ENCODE measurements at places on chromosomes 3 and 15. TPM values are rescaled to one million over a fixed set of nuclear protein-coding genes. Genes with fewer than 3 reads are reported as not detected.

The MKRN2OS gene
- not detected for total RNA-seq

The SNURF gene
- 12.3 TPM for total RNA-seq

The CCDC50 gene
- 63.5 TPM for total RNA-seq

The C3orf20 gene
- 0.13 TPM for total RNA-seq

The IRAK2 gene
- 1.1 TPM for total RNA-seq

The ONECUT1 gene
- 0.69 TPM for total RNA-seq

The CDV3 gene
- total RNA-seq = 144 TPM

The MAGI1 gene
- 33.8 TPM for total RNA-seq

The TP63 gene
- 1.0 TPM for total RNA-seq

The NMNAT3 gene
- 0.62 TPM for total RNA-seq

The PLSCR5 gene
- total RNA-seq = not detected

The CDC25A gene
- total RNA-seq = 14.8 TPM

The BOC gene
- total RNA-seq = 3.8 TPM

The APOD gene
- 5.0 TPM for total RNA-seq

Data from endothelial cell (in vitro differentiated cells).